CD4-positive, alpha-beta T cell treated with Interleukin-1 beta for 1 hour (primary cell): ENCODE measurements at places on chromosomes 12 and 14.
A peak's percentile ranks its signal among the peaks of the same experiment; 100 is the strongest.

DNA sequence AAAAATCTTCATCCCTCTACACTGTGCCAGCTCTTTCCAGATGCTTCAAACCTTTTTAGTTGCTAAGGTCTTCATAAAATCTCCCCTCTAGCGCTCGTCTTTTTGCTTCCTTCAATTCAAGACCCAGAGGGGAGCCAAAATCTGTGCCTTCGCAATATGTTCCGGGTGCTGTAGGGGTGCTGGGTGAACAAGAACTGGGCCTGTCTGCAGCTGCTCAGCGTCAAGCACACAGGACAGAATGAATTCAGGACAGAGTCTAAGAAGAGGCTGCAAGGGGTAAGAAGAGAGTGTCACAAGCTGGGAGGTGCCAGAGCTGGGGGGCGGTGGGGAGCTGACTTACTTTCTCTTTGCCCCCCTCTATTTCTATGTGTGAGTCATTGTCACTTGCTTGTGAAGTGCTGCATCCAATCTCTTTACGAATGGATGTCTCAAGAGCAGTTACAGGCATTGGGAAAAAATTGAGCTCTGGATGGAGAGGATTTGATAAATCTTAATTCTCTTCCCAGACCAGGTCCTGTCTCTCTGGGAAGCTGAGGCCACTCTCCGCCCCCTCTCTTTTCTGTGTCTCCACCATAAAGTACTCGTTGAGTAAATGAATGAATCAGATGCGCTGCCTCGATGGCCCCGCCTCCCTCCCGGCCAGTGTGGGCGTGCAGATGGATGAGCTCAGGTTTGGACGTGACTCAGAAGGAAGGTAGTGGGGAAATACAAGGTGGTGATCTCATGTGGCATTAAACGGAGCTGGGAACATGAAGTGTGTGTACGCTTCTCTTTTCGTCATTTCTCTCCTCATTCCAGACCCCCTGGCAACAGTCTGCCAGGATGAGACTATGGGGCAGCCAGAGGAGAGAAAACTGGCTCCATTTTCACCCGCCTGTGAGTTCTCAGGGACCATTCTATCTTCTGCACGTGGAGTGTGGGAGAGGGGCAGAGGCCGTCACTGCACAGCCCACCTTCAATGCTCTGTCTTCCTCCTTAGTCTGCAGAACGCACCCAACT is 91.3 kb downstream of the TSPAN9 start:
- DNase-seq = no peak

DNA sequence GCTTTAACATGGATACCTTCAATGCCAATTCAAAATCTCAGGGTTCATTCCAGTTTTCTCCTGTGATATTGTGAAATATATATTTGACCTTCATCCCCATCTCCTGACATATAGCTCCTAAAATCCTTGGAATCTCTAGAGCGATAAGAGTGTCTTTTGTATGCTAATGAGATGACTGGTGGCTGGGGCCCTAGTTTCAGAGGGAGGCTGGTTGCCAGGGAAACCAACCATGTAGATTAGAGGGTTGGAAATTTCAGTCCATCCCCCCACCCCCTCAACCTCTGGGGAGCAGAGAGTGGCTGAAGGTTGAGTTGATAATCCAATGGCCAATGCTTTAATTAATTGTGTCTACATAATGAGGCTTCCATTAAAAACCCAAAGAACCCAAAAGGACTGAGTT is 59.4 kb downstream of the SDR9C7 start:
- DNase-seq = no peak

DNA sequence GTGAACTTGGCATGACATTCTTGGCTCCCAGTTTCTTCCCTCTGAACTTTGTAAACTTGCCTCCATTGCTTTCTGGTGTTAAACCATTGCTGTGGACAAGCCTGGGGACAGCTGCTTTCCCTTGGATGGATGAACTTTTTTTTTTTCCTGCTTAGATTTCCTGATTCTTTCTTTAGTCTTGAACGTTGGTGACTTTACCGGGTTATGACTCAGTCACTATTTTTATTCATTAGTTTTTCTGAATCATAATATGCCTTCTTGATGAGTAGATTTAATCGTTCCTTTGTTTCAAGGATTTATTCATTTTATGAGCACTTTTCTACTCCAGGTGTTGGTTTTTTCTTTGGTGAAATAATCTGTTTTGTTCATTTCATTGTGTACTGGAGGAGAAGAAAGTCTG is 155.0 kb upstream of the RTL1 start:
- DNase-seq = no peak

GRCh38 chr12:69765515-69765914 is 26.9 kb downstream of the RAB3IP start:
- no peak for DNase-seq

DNA sequence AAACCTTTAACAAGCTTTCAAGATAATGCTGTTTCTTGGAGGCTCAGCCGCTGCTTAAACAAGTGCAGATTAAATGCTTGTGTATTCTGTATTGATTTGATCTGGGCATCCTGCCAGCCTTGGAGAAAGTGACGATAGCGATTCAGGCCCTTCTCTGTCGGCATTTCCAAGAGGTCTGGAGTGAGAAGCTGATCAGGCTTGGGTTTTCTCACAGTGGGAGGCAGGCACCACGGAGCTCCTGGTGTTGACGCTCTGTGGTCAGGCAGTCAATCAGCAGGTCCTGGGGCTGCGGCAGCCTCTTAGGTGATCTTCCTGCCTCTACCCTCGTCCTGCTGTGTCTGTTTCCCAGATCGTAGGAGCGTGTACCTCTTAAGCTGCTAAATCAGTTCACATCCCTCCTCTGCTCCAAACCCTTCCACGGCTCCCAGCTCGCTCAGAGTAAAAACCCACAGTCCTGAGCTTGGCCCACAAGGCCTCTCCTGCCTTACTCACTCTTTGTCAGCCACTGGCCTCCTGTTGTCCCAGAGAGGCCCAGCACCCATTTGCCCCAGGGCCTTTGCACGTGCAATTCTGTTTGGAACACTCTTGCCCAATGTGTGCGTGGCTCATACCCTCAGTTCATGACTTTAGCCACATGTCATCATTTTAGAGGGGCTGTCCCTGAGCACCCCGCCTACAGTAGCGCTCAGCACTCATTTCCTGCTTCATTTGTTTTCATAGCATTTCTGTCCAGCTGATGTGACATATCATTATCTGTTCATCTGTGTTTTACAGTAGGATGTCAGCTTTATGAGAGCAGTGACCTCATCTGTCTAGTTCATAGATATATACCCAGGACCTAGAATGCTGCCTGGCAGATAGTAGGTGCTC is 155.4 kb downstream of the AACS start:
- no peak for DNase-seq

DNA sequence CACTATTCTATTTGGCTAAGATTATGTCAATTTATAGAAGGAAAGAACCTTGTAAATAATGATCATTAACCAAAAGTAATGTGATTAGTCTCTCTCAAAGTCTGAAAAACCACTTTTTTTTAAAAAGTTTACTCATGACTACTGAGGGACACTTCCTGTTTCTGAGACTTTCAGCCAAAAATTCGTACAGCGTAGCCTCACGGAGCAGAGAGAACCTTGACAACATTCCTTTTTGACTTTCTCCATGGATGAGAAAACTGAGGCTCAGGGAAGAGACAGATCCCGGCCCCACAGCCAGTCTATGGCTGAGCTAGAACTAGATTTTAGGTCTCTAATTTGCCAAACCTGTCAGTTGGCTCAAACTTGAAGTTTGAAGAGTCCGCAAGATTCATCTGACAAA is 68.2 kb downstream of the DAD1 start:
- no peak for DNase-seq

DNA sequence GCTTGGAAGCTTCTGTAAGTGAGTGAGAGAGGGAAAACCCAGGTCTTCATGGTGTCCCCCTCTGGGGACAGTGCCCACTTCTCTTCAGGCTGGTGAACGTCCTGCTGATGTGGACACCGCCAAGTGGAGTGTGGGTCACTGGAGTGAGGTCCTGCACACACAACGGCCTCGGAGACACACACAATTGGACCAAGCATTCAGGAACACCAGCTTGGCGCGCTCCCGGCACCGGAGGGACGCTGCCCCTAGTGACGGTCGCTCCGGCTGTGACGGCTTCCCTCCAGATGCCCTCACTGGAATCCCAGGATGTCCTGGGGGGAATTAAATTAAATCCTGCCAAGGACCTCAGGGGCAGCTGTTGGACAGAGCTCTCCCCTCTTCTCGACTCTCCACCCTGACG is 123.1 kb downstream of the ZNF664 start:
- DNase-seq = no peak

- DNase-seq = no peak
These were observed 539 bp upstream of the HMGA2 start for GRCh38 chr12:65823513-65824375.

GRCh38 chr12:131986910-131987309 is 37.2 kb downstream of the EP400 start:
- no peak for DNase-seq

DNA sequence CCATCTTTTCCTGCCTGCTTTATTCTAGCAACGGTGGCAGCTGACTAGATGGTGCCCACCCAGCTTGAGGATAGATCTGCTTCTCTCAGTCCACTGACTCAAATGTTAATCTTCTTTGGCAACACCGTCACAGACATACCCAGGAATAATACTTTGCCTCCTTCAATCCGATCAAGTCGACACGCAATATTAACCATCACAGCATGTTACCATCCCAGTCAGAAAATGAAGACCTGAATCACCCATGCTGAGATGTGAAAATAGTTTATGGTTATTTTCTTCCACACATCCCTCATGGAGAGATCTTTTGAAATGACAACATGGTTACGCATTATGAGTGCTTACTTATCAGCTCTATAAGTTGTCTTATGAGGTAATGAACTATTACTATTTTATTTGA is 392.8 kb downstream of the SEC23A start:
- DNase-seq = no peak

DNA sequence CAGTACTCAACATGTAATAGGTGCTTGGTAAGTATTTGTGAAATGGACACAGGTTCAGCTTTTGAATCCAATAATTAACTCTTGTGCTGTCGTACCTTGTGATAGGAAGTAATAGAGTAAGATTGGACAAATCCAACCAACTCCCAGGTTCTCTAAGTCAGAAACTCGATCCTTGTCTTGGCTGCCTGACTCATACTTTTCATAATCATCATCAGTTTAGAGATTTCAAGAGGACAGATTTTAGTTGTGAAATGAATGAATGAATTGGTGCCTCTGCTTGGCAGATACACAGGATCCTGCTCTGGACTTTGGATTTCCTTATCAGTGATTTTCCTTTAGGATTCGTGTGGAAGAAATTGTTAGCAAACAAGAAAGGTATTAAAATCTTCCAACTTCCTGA is 1145.2 kb downstream of the AACS start:
- DNase-seq = no peak

DNA sequence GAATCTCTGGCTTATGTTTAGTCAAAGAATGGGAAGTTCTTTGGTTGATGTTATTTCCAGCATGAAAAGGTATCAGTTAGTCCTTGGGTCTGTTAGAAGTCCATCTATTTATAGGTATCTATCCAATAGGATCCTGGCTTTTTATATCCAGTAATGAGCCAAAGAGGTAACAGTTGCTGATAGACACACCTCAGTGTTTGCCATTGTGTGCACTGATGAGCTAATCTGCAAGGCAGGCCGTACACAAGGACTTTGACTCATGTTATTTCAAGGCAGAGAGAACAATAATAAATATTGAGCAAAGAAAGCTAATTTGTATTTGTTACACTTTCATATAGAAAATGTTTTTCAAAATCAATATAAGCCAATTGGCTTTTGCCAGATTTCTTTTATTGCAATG is 56.4 kb downstream of the GLT1D1 start:
- no peak for DNase-seq

- DNase-seq = no peak
These were observed 1.1 kb downstream of the LGALS3 start for GRCh38 chr14:55130196-55130550.

GRCh38 chr12:65834146-65834935 is 10.1 kb downstream of the HMGA2 start:
- no peak for DNase-seq

- DNase-seq = peak; percentile 80
These were observed 2.5 kb downstream of the USP44 start for GRCh38 chr12:95548539-95549391.
